ENCODE measurements at places on chromosomes 4 and X. TPM values are rescaled to one million over a fixed set of nuclear protein-coding genes. Genes with fewer than 3 reads are reported as not detected.

ADGRG4 gene
- total RNA-seq, result not detected

RNF150 gene
- total RNA-seq, result 7.0 TPM

RAB39B gene
- 6.9 TPM for total RNA-seq

DNA sequence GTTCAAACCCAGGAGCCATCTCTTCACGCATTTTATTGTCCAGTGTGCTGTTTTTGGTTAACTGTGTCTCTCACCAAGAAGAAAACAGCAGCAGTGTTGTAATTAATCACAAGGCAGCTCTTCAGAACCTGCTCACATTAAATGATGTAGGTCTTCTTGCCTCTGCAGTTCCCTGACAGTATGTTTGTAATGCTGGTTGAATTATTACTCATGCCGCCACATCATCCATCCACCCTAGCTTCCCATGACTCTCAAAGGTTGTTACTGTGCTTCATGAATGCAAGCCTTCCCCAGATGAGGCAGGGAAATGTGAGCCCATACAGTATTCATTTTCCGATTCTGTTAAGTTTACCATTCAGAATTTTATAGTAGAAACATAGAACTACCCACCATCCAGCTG, 17.4 kb downstream of the TLR10 start:
- H3K4me1 ChIP-seq, result peaks cover 7% of the 10 kb centered on the region
- H3K27me3 ChIP-seq, result no peaks in the 10 kb centered on the region
- H3K4me3 ChIP-seq, result no peak overlapping the region
- H3K27ac ChIP-seq, result no peak overlapping the region

GRCh38 chr4:88737307-88737941, 39.8 kb upstream of the NAP1L5 start:
- no peaks in the 10 kb centered on the region for H3K27me3 ChIP-seq
- peaks cover 14% of the 10 kb centered on the region for H3K36me3 ChIP-seq
- DNase-seq, result peak; percentile 20
- H3K27ac ChIP-seq, result peak overlapping the region; percentile 43
- H3K4me3 ChIP-seq, result no peak overlapping the region

DNA sequence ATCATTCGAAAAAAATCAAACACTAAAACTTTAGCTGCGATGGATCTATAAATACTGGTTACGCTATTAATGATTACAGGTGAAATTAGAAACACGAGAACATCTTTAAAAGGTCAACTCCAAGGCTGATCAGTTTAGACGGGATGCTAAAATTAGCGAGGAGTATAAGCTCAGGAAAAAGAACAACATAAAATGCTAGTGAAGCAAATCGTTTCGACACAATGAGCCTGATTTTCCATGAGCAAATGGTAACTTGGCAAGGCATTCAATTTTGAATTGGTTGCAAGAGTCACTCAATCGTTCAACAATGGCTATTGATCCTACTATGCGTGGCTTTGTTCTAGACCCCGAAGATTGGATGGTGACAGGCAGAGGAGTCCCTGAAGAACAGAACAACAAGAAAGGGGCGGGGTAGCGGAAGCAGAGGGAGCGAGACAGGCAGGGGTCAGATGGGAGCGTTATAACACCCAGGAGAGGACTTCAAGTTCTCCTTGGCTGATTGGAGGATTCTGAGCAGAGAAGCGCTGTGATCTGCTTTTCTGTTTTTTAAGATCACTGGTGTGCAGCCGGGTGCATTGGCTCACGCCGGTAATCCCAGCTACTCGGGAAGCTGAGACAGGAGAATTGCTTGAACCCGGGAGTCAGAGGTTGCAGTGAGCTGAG, 146.5 kb downstream of the RBM47 start:
- H3K27me3 ChIP-seq, result no peaks in the 10 kb centered on the region
- H3K4me3 ChIP-seq, result no peak overlapping the region
- H3K27ac ChIP-seq, result peak overlapping the region; percentile 79
- DNase-seq, result peak; percentile 50
- H3K4me1 ChIP-seq, result peaks cover 54% of the 10 kb centered on the region
- H3K36me3 ChIP-seq, result peaks cover 18% of the 10 kb centered on the region

DNA sequence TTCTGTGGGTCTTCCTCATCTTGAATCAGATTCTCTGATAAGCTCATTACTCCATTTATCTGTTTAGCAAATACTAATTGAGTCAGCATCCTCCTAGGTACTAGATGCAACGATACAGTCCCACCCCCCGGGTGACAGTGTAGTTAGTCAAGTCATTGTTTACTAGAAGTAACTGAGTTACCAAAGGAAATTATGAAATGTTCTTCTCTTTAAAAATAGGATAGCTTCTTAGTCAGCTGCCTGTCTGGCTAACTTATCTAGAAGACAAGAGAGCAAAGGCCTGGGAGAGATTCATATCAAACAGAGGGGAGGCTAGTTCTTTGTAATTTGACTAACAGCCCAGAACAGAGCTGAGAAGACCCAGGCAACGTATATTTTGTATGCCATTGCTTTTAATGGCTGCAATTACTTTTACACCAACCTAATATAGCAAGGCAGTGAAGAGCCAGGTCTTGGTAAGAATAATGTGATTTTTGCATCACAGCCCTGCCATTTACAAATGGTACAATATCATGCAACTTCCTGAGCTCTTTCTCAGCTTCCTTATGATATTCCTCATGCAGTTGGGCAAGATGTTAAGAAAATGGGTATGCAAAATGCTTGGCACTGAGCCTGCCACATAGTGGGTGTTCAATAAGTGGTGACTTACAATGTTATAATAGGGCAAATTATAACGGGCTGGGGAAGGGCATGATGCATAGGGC, 149.9 kb downstream of the CHIC2 start:
- peaks cover 7% of the 10 kb centered on the region for H3K4me1 ChIP-seq
- no peaks in the 10 kb centered on the region for H3K36me3 ChIP-seq
- H3K27ac ChIP-seq, result no peak overlapping the region
- DNase-seq, result no peak

DNA sequence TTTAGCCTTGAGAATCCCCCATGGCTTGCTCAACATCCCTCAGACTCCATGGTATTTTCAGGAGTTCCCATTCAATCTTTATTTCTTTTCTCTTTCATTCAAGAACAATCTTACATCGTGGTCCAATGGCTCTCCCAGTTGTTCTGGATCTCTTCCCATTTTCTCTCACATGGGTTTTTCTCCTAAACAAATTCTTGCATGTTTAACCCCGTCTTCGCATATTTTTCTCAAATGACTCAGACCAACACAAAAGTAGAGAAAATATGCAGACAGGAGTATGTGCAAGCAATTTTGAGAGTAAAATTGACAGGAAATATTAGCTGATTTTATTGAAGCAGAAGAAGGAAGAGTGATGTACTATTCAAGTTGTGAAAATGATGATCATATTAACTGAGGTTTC, 396.4 kb upstream of the TRAM1L1 start:
- no peaks in the 10 kb centered on the region for H3K27me3 ChIP-seq
- no peak for DNase-seq
- H3K4me3 ChIP-seq, result no peak overlapping the region
- peaks cover 6% of the 10 kb centered on the region for H3K4me1 ChIP-seq
- H3K36me3 ChIP-seq, result no peaks in the 10 kb centered on the region

DNA sequence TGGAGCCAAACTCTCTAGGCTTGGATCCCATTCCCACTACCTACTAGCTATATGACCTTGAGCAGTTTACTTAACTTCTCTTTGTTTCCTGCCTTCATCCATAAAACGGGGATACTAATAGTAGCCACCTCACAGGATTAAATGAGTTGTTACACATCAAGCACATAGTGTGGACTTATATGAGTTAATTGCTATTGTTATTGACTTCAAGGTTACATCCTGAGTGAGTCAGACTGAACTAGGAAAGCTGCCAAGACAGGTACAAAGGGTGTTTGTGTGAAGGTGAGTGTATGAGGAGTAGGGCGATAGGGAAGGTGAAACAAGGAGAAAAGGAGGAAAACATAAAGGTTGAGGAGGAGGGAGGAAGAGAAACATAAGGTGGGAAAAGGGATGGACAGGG, 32.2 kb downstream of the TFDP3 start:
- H3K4me3 ChIP-seq, result no peak overlapping the region
- H3K4me1 ChIP-seq, result peaks cover 16% of the 10 kb centered on the region

DNA sequence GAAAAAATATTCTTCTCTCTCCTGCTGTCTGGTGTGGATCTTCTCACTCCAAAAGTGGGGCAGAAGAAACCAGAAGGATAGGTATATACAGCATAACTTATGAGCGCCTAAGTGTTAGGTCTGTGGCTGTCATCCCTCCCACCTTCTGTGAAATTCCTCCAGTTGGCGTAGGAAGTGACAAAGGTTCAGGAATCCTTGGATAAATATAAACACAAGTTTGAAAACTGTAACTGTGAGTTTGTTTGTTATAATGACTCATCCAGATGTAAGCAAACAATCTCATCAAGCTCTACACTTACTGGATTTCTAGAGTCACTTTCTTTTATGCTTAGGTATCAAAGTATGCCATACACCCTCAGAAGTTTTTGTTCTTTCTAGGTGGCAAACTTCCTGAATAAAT, 405.2 kb downstream of the FAT4 start:
- peaks cover 13% of the 10 kb centered on the region for H3K36me3 ChIP-seq
- no peak overlapping the region for H3K4me3 ChIP-seq
- H3K27me3 ChIP-seq, result no peaks in the 10 kb centered on the region
- H3K27ac ChIP-seq, result no peak overlapping the region
- DNase-seq, result no peak
- peaks cover 4% of the 10 kb centered on the region for H3K4me1 ChIP-seq

GRCh38 chrX:51975360-51975759, 81.9 kb downstream of the MAGED1 start:
- H3K27me3 ChIP-seq, result no peaks in the 10 kb centered on the region
- no peaks in the 10 kb centered on the region for H3K4me1 ChIP-seq
- DNase-seq, result no peak
- no peaks in the 10 kb centered on the region for H3K36me3 ChIP-seq
- no peak overlapping the region for H3K27ac ChIP-seq
- no peak overlapping the region for H3K4me3 ChIP-seq

DNA sequence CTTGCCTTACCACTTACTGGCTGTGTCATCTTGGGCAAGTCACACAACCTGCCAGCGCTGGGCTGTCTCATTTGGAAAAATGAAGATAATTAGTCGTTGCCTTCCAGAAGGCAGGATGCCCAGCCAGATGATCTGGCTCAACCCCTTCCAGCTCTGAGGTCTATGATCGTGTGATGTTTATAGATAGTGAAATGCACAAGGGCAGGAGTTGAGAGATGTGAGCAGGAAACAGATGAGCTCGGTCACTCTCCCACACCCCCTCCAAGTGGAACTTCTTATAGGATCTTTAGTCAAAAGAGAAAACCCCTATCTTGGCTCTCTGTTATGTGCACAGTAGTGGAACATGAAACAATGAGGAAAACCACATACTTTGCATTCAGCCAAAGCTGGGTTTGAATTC, 336.8 kb upstream of the PPARGC1A start:
- H3K27me3 ChIP-seq, result peaks cover 8% of the 10 kb centered on the region
- DNase-seq, result no peak
- no peak overlapping the region for H3K4me3 ChIP-seq
- peaks cover 10% of the 10 kb centered on the region for H3K4me1 ChIP-seq
- no peak overlapping the region for H3K27ac ChIP-seq
- no peaks in the 10 kb centered on the region for H3K36me3 ChIP-seq

- no peak for DNase-seq
- H3K27ac ChIP-seq, result no peak overlapping the region
- H3K27me3 ChIP-seq, result no peaks in the 10 kb centered on the region
Measured at GRCh38 chrX:138775517-138775916, 64.0 kb upstream of the FGF13 start.

Measured in WTC11 (cell line).